ENCODE measurements at places on chromosomes 2 and 18. TPM values are rescaled to one million over a fixed set of nuclear protein-coding genes. Genes with fewer than 3 reads are reported as not detected.

Gene CROCC2
- total RNA-seq, result not detected

Gene SLC8A1
- total RNA-seq, result 0.19 TPM

Gene HMSD
- total RNA-seq, result 18.9 TPM

Gene LIPG
- 0.17 TPM for total RNA-seq

Gene NEMP2
- total RNA-seq, result 30.0 TPM
